NCI-H1417 treated with DMSO at 0.1 percent for 48 hours (cell line): ENCODE measurements at places on chromosomes 6 and 20.

DNA sequence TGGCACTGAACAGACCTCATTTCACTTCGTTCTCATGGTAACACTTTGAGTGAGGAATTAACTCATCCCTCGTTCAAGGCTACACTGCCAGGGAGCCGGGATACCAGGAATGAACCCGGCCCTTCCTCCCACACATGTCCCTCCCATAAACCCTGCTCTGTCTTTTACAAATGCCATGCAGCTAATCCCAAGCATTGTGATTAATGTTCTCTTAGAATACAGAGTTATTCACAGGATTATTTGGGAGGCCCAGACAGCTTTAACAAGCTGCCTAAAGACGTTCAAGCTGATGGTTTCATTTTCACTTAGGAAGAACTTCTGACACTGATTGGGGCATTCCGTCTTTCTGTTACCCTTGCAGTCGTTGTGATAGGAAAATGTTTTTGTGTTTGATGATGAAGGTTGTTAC lies 42.5 kb upstream of the CD83 start:
- no peak for DNase-seq

GRCh38 chr6:110652520-110652919 lies 162.7 kb downstream of the CDK19 start:
- DNase-seq: no peak

GRCh38 chr6:28282926-28283325 lies 1.6 kb downstream of the PGBD1 start:
- no peak for DNase-seq

GRCh38 chr6:162621246-162621645 lies 106.3 kb downstream of the PRKN start:
- DNase-seq: no peak

- peak; percentile 61 for DNase-seq
These were observed 444.1 kb downstream of the KHDRBS2 start for GRCh38 chr6:61841958-61842357.

DNA sequence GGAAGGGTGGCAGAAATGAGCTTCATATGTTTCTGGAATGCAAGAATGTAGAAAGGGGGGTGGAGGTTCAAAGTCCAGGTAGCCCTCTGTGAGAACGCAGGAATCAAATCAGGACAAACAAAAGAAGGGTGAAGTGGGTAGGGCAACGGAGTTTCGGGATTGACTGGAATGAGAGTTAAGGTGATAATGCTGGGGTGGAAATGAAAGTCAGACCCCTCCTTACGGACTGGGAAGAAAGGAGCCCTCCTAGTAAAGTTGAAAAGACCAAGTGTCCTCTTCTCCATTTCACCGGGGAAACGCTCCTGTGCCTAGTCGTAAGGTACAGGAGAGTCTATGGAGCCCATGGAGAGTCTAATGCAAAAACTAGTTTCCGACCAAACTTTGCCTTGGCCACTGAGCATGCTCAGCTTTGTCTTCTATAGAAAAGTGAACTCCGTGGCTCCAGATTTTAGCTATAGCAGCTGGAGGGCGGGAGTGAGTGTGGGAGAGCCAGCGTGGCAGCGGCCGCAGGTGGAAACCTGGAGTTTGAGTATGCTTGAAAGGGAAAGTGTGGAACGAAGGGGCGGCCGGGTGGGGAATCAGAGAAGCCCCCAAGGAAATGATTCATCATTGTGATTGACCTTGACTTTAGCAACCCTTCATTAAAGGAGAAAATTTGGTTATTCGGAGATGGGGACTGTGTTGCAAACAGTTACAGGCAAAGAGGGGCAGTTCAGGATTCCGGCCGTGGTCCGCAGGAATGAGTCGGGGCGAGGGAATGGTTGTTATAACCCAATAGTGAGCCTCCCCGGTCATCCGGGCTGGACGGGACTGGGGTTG lies 1.3 kb upstream of the LRRC1 start:
- peak; percentile 22 for DNase-seq

DNA sequence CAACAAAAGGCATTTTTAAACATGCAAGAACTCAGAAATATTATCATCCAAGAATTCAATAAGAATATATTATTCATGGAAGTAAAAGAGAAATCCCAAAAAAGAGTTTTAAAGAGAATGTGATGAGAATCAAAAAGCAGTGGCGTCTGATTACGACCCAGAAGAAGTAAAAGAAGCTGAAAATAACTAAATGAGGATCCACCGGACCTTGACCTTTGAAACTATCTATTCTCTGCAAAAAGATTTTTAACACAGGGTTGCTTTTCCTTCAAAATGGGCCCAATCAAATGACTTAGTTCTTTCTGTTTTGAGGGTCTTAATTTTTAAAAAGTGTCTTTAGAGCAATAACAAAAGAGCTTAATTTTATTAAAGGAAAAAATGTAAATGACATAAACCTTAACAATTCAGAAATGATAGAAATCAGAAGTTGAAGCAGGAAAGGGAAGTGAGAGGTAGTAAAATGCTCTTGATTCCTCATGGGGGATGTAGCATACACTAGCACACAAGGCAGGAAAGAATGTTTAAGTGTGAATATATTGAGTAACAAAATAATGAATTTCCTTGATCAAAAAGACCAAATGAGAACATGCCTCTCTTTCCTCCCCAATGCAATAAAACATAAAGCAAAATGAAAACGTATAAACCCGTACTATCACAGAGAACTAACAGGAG lies 223.1 kb upstream of the PRDM1 start:
- no peak for DNase-seq

GRCh38 chr6:148884461-148884860 lies 137.6 kb downstream of the UST start:
- no peak for DNase-seq

DNA sequence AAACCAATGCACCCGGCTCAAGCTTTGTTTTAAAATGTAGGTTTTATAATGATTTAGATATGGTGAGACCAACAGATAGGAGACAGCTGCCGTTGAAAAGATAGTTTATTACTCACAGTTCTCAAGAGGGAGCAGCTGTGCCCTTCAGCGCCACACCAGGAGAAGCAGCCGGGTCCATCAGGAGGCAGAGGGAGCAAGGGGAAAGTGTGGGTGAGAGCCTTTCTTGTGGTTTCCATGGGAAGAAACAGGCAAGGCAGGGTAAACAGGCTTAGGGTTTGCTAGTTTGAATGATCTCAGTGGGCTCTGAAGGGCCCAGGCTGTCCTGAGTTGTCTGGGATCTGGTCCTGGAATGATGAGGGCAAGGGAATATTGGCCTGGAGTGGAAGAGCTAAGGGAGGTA lies 117.7 kb upstream of the PLCB4 start:
- no peak for DNase-seq

DNA sequence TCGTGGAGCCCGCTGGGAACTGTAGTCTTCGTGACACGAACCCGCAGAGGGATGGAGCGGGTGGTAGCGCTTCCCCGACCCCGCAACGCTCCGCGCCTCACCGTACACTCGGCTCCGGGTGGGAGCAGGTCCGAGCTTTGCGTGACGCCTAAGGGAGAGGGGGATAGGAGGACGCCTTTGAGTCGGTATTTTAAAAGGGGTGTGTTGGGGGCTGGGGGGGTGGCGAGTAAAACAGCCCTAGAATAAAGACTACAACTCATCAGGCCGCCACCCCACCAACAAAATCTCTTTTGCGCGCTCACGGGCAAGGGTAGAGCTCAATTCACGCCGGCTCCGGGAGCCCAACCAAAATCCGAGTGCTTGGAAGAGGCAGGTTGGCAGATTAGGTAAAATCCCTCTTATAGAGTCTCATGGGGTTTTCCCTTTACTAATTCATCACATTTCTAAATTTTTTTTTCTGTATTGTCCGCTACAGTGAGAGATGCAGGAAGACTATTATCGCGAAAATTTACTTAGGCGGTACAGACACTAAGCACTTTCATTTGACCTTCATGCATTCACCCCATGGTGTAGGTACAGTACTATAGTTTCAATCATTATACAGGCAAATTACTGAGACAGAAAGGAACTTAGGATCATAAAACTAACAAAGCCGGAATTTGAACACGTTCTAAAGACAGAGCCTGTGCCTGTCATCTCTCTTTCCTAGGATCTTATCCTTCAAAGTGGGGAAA lies 706 bp upstream of the SNX14 start:
- no peak for DNase-seq

- no peak for DNase-seq
These were observed 247.8 kb upstream of the JAG1 start for GRCh38 chr20:10921491-10922010.

DNA sequence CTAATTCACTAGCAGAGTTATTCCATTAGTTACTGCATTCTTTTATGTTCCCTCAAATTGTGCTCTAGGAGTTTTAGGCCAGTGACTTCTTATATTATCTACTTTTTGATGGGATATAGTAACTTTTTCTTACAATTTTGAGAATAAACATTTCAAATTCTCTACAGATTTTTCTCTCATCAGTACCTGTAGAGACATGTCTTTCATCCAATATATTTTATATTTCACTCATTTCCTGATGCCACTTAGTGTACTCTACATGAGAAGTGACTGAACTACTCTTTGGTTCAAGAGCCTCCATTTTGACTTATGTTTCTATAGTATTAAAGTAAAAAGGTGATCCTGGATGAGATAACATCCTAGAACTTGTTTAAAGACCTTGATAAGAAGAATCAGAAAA lies 108.5 kb downstream of the ELOVL4 start:
- no peak for DNase-seq

DNA sequence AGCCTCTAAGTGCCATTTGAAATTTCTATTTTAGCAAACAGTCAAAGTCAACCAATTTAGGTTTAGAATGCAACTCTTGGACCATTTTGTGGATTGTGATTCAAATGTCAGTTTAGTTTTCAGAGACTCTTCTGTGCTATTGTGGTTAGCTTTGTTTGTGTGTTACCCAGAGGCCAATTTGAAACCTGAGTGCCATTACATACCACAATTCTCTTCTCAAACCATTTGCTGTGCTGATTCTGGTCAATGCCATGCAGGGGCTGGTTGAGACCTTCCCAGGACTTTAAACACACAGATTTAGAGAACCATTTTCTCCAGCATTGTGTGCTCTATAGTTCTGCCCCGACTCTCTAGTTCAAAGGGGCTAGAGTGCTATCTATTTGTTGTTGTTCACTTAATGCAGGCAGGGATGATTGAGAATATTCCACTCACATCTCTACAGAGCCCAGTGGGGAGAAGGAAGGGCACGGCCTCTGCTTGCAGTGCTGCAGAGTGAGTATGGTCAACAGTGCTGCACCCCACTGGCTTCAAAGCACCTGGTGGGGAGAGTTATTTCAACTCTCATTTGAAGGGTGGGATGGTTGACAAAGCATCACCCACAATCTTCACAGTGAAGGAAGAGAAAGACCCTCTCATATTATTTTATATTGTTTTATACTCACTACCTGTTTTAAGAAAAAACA lies 738.2 kb downstream of the COL12A1 start:
- DNase-seq: no peak

GRCh38 chr6:160634706-160635105 lies 29.4 kb downstream of the LPA start:
- no peak for DNase-seq

DNA sequence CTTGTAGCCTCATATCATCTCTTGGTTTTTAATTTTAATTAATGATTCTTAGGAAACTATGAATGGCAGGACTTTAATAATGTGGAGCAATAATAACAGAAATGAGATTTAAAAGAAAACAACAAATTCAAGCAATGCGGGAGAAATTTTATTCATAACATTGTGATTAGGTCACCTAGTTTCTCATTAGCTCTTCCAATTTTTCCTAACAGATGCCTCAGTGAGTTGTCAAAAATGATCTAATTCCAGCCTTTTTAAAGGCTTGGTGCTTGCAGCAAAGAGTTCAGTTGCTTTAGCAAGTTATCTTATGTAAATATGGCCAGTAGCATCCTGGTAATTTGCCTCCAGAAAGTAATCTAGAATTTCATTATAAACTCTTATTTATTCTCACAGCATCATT lies 20.4 kb downstream of the PDE7B start:
- no peak for DNase-seq

DNA sequence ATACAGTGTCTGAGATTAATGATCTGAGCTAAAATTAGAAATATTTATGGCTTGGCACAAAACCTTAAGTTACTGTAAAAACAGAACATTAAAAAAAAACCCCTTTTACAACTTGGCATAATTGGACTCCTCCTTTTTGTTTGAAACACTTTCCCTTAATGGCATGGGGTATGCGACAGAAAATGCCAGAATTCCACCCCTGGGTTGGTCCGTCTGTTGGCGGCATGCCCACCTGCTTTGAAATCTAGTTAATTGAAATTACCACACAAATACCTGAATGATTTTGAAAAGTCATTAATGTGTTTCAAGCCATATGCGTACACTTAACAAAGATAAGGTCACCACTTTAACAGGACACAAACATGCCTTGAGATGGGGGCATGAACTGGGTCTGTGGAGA lies 175.1 kb upstream of the FOXQ1 start:
- no peak for DNase-seq

DNA sequence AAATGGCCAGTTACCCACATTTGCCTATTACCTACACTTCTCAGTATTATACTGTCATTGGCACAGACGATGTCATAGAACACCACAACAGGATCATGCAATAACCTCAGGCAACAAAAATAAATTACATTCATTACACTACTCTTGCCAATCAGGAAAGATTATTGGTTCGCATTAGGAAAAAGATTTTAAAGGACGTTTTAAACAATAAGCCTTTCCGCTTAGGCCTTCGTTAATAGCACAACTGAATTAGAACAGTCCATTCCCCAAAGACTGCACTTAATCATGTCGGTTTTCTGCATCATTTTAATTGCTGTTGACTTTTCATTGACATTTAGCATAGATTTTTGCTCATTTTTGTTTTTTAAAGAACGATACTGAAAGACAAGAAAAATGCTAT lies 912 bp upstream of the SENP6 start:
- DNase-seq: no peak

DNA sequence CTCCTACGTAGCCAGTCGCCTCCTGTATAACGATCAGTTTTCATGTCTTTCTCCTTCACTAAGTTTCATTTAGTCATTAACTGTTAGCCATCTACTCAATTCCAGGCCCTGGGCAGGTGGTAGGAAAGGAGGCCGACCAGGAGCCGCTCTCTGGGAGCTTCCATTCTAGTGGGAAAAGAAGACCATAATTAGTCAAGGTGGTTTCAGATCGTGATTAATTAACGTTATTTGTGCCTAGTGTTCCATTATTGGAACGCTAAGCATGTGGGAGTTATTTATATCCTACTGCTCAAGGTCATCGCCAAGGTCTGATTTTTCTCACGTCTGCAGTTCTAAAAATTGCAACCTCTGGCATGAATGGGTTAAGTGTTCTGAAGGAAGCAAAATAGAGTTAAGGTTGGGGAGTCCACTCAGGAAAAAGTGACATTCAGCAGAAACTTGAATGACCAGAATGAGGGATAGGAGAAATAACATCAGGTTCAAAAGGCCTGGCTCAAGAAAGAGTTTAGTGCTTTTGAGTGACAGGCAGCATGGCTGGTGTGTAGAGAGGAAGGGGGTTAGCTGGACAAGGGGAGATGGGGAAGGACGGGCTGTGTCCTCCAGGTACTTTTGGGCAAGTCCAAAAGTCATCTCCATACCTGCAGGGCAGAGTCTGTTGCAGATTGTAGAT lies 812 bp downstream of the SLC9A8 start:
- no peak for DNase-seq

- no peak for DNase-seq
These were observed 265.5 kb downstream of the LRFN2 start for GRCh38 chr6:40321616-40322015.

- DNase-seq: no peak
These were observed 428.2 kb downstream of the BMP2 start for GRCh38 chr20:7195704-7196103.

GRCh38 chr6:142030115-142030619 lies 102.6 kb upstream of the GJE1 start:
- no peak for DNase-seq
